Trophoblast cell (in vitro differentiated cells and primary cell): ENCODE measurements at places on chromosomes 2 and 18.

- DNase-seq = no peak
These were observed 64.9 kb downstream of the NCKAP5 start for GRCh38 chr2:133503323-133503722.

DNA sequence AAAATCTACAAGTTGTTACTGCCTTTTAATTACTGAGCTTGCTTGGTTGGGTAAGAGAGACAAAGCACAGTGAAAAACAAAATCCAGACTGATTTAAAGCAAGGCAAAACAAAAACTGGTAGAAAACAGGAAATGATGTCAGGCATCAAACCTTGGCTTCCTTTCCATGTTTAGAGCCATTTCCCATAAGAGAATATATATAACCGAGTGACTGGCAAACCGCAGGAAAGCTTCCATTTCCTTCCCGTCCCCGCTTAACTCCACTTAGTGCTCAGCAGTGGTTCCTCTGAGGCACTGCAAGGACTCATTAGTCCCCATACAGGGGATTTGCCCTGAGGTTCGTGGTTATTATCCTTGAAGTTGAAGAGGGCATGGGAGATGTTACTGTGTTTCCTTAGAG, 446.3 kb downstream of the LPIN1 start:
- no peak for DNase-seq

DNA sequence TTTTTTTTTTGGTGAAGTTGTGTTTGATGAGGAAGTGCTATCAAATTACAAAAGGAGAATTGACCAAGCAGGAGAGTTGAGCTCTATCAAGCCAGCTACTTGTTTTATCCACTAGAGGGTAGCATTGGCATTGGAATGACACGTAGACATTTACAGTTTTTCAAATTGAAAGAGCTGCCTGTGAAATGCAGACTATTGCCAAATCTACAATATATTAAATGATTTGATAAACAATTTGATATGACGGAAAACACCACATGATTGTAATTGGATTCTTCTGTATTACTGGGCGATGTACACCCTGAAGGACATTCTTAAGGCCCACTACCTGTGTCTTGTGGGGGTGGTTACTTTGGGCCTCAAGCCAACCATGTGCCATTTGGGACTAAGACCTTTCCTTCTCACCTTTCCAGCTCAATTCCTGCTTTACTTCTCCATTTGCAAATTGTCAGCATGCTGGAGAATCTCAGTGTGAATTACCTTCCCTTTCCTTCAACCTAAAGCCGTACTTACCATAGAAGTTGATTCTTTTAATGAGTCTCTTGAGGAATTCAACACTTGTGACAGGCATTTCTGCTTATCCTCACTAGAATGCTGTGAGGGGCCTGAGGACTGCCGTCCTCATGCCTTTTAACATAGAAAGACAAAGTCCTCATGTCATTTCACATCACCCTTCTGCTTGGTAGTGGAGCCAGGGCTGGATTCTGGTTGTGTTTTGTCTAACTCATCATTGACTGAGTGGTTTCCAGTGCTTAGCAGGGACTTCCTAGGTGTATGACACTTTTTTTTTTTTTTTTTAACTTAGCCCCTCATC, 134.8 kb upstream of the THUMPD2 start:
- peak; percentile 80 for DNase-seq

DNA sequence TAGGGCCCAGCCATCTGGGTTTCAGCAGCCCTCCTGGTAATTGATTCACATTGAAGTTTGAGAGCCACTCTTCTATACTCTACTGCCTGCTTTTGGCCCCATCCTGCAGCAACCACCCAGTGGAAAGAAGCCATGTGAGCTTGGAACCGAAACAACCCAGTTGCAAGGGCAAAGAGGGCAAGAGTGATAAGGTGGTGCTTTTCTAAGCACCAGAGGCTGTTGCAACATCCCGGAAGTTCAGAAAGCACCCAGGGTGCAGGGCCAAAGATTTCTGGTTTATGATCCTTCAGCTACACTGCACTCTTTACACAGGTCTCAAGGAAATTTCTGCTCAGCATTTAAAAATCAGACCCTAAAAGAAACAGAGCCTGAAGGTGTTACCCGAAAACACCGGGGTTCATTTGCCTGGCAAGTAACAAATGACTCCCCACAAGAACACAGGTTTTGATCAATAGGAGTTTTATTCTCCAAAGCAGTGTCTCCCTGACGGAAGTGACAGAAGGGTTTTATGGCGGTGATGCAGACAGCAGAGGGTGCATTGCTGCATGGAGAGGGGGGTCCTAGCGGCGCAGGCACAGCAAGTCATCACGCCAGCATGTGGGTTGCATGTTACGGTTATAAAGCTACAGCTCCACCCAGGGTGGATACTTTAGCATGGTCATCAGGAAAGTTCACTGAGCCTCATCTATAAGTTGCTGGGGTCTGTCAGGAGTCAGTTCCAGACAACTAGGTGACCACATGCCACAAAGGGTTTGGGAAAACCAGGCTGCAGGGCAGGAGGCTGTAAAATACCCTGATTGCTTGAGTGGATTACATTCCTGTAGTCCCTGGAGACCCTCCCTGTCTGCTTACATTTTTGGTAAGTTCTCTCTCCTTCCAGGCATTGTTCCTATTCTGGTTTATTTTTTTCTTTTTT, 28.8 kb upstream of the TMEM37 start:
- DNase-seq = no peak

DNA sequence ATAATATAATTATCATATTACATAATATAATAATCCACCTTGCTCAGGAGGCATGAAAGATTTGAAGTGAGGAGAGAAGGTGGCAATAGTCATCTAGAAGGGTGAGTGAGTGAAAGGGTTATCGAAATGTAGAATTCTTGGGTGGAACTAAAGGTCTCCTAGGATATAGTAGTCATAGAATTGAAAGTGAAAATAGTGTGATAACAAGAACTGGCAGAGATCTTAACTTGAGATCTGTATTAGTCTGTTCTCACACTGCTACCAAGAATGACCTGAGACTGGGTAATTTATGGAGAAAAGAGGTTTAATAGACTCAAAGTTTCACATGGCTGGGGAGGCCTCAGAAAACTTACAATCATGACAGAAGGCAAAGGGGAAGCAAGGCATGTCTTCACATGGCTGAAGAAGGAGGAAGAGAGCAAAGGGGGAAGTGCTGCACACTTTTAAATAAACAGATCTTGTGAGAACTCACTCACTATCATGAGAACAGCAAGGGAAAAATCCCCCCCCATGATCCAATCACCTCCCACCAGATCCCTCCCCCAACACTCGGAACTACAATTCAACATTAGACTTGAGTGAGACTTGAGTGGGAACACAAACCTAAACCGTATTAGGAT, 351.5 kb downstream of the NR4A2 start:
- DNase-seq = no peak

- no peak for DNase-seq
These were observed 87.0 kb upstream of the PROKR1 start for GRCh38 chr2:68556381-68556780.

GRCh38 chr2:3113769-3114168, 263.8 kb downstream of the EIPR1 start:
- DNase-seq = no peak

DNA sequence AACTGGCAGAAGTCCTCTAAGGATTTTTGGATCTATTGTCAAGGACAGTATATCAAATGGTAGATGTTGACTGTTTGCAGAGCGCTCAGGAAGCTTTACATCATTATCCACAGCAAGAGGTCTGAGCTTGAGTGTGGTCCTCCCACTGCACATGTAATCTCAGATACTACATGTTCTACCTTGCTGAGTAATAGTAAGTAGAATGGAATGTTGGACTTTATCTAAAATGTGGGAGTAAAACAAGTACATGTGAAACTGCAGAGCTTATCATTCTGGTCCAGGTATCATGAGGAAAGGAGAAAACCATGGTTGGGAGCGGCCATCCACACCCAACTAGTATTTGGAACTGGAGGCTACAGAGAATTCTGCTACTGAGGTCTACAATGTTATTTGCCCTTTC, 19.3 kb upstream of the CD28 start:
- peak; percentile 54 for DNase-seq

GRCh38 chr2:52289741-52290140, 1257.8 kb upstream of the NRXN1 start:
- DNase-seq = peak; percentile 49

DNA sequence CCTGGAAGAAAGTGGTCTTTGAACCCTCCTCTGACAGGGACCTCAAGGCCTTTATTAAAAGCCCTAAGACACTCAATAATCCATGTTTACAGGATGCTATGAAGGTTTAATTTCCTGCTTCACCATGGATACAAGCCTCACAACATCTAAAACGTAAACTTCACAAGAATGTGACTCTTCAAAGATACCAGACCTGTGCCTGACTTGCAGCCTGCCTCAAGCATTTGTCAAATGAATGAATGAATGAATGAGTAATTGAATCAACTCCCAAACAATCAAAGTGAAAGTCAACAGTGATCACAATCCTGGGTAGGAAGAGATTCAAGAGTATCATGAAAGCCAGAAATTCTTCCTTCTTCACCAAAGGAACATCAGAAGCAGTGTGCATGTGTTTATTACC, 30.4 kb downstream of the KLF7 start:
- DNase-seq = peak; percentile 37

DNA sequence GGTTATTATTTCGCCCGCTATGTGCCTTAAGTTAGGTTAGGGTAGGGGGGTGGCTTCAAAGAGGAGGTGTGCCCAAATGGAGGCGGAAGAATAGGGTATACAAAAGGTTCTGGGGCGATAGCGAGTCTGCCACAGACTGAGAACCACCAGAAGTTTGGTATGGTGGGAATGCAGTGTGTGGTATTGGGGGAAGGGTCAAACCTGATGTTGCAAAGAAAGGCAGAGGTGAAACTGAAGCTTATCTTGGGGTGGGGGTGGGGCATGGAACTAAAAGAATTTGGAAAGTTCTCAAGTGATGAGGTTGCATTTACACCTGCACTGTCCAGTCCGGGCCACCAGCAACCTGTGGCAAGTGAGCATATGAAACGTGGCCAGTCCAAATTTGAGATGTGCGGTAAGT, 11.8 kb upstream of the CCBE1 start:
- DNase-seq = peak; percentile 64
